Aorta (tissue), 5 donors: ENCODE measurements at places on chromosomes 1 and 21. TPM values are rescaled to one million over a fixed set of nuclear protein-coding genes. Genes with fewer than 3 reads are reported as not detected.

The HCRTR1 gene
- 0.42 TPM for total RNA-seq

The NBPF19 gene
- 40.2 TPM for total RNA-seq

DNA sequence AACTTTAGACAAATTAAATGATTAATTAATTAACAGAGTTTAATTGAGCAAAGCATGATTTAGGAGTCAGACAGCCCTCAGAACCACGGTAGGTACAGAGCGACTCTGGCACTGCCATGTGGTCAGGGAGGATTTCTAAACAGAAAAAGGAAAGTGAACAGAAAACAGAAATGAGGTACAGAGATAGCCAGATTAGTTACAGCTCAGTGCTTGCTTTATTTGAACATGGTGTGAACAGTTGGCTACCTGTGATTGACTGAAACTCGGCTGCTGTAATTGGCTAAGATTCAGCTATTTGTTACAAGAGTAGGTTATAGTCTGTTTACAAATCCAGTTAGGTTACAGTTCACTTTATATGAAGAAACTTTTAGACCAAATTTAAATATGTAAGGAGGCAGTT lies 163.0 kb upstream of the TNR start:
- H3K4me1 ChIP-seq = no peaks in the 10 kb centered on the region
- no peak overlapping the region for H3K4me3 ChIP-seq
- H3K36me3 ChIP-seq = no peaks in the 10 kb centered on the region
- no peak for DNase-seq
- no peaks in the 10 kb centered on the region for H3K27me3 ChIP-seq
- H3K27ac ChIP-seq = no peak overlapping the region

DNA sequence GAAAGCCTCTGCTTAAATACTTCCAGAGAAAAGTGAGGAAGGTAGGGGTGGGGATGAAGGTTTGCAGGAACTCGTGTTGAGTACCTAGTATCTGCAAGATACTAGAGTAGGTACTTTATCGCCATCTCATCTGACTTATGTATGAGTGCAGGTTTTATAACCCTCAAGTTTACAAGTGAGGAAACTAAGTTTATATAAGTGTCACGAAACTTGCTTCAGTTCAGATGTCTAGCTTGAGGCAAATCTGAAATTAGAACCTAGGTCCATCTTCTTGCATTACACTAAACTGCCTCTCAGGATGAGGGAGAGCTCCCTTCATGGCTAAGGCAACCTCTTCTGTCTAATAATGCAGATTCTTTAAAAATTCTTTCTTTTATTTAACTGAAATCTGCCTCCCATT lies 43.5 kb downstream of the NFIA start:
- H3K4me1 ChIP-seq = peaks cover 7% of the 10 kb centered on the region
- no peaks in the 10 kb centered on the region for H3K27me3 ChIP-seq
- H3K27ac ChIP-seq = no peak overlapping the region
- H3K4me3 ChIP-seq = no peak overlapping the region
- no peaks in the 10 kb centered on the region for H3K36me3 ChIP-seq
- no peak for DNase-seq

DNA sequence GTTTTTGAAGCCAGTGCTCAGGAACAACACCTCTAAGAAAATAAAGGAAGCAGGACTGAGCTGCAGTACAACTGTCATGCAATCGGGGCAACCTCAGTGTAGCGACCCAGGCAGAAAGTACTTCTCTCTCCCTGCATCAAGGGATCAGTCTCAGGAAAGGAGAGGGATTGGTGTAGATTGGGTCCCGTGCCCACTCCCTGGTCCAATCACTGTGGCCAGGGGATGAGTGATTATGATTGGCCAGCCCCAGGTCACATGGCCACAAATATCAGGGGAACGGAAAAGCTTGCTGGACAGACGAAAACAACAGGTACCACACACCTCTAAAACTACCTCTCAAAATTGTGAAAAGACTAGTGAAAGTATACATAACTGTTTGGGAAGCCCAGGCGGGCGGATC lies 136.2 kb upstream of the F3 start:
- H3K27ac ChIP-seq = no peak overlapping the region
- no peak for DNase-seq
- no peaks in the 10 kb centered on the region for H3K36me3 ChIP-seq
- peaks cover 4% of the 10 kb centered on the region for H3K4me1 ChIP-seq
- no peaks in the 10 kb centered on the region for H3K27me3 ChIP-seq

DNA sequence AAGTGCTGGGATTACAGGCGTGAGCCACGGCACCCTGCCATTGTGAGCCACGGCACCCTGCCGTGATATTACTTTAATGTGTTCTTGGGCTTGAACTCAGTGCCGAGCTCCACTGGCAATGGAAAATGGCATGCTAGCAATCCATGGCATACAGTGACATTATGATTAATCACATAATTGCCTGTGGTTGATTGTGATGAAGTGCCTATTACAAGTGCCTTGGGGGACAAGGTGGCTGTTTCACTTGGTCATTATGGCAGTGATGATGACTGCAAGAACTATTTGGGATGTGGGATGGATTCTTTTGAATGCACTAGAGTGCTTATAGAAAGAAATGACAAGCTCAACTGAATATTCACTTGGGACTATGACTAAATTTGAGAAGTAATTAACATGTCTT lies 22.3 kb upstream of the HPCAL4 start:
- no peak for DNase-seq
- H3K4me1 ChIP-seq = no peaks in the 10 kb centered on the region
- H3K36me3 ChIP-seq = no peaks in the 10 kb centered on the region
- H3K4me3 ChIP-seq = no peak overlapping the region
- no peaks in the 10 kb centered on the region for H3K27me3 ChIP-seq

The HSPA6 gene
- total RNA-seq = 9.0 TPM

- H3K36me3 ChIP-seq = peaks cover 7% of the 10 kb centered on the region
- H3K27me3 ChIP-seq = no peaks in the 10 kb centered on the region
- no peak for DNase-seq
- H3K4me1 ChIP-seq = no peaks in the 10 kb centered on the region
- H3K4me3 ChIP-seq = no peak overlapping the region
These were observed 24.4 kb upstream of the FAAH start for GRCh38 chr1:46369542-46370213.

The DNALI1 gene
- total RNA-seq = 6.2 TPM

The MX2 gene
- total RNA-seq = 21.8 TPM

- H3K36me3 ChIP-seq = no peaks in the 10 kb centered on the region
- DNase-seq = no peak
- H3K4me1 ChIP-seq = no peaks in the 10 kb centered on the region
- peaks cover 1% of the 10 kb centered on the region for H3K27me3 ChIP-seq
These were observed 171.3 kb upstream of the ESRRG start for GRCh38 chr1:216894494-216894893.

DNA sequence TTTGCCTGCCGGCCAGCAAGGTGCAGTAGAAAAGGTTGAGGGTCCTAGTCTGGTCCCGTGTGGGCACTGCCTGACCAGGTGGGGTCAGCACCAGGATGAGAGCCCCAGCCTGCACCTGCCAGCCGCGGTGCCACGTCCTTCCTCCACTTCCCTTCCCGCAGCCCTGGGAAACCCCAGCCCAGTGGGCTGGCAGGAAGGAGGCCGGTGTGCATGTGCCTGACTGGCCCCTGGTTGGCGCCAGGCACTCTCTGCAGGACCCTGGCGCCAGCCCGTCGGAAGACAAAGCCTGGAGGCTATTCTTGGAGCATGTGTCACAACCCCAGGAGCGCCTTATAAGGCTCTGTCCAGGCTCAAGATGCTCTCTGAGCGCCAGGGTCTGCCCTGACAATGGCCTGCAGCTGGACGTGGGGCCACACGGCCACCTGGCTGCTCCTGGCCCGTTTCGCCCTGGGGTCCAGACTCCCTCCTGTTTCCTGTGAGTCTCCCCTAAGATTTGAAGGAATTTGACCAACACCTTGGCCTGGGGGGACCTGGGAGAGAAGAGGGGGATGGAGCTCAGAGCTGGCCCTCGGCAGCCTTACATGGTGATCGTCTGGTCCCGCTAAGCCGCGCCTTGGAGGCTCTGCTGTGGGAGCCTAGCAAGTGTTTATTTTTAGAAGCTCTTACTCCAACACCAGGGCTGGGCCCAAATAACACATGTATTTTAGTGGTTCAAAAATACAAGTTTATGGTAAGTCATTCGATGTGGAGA lies 31.9 kb upstream of the POFUT2 start:
- no peaks in the 10 kb centered on the region for H3K36me3 ChIP-seq
- no peaks in the 10 kb centered on the region for H3K4me1 ChIP-seq
- H3K27ac ChIP-seq = peak overlapping the region; percentile 96

- DNase-seq = no peak
- no peak overlapping the region for H3K4me3 ChIP-seq
- H3K36me3 ChIP-seq = no peaks in the 10 kb centered on the region
- no peaks in the 10 kb centered on the region for H3K4me1 ChIP-seq
- H3K27ac ChIP-seq = no peak overlapping the region
- H3K27me3 ChIP-seq = no peaks in the 10 kb centered on the region
These were observed 20.0 kb downstream of the IFFO2 start for GRCh38 chr1:18936471-18936813.
